ENCODE measurements at places on chromosomes 2 and 18.

DNA sequence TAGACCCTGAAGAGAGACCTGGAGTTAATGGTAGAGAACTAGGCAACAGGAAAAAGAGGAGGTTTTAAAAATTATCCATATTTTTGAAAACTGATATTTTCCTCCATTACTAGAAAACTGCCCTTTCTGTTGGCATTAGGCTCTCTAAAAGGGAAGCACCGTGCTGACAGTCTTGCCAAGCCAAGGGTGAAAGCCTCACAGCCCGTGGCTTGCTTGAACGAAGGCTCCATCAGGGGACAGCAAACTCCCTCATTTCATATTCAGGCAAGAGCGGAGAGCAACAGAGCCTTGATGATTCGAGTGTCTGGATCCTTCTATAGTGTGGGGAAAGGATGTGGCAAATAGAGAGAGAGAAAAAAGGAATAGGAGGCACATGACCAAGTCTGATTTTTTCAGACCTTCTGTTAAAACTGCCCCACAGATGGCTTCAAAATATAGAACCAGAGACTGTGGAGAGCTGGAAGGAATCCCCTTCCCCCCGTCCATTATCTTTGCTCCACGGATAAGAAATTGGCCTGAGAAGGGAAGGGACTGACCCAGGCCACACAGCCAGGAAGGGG, 67.0 kb downstream of the CACNB4 start:
- DNase-seq = no peak

DNA sequence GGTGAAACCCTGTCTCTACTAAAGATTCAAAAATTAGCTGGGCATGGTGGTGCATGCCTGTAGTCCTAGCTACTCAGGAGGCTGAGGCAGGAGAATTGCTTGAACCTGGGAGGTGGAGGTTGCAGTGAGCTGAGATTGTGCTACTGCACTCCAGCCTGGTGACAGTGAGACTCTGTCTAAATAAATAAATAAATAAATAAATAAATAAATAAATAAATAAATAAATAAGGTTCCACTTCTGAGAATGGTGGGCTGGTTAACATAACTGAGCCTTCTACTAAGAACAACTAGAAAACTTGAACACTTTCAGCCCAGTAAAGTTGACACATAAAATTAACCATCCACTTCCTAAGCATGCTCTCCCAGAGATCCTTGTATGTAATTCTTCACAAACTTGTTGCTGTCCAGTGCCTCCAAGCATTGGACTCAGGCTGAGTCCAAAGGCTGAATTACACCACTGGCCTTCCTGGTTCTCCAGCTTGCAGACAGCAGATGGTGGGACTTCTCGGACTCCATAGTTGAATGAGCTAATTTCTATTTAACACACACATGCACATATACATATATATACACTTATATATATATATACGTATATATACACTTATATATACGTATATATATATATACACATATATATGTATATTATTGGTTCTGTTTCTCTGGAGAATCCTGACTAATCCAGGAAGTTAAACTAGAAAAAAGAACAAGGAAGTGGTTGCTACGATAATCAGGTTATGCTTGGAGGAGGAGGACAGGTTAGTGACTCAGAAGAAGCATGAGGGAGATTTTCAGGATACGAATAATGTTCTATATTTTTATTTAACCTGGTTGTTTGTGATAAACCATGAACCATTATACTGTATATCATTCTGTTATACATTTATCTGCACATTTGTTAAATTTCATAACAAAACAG, 348.8 kb downstream of the METTL4 start:
- DNase-seq = no peak

- DNase-seq = no peak
Measured at GRCh38 chr2:189088591-189089205, 90.9 kb downstream of the COL5A2 start.

GRCh38 chr2:111048856-111049768, 71.6 kb upstream of the BCL2L11 start:
- no peak for DNase-seq

DNA sequence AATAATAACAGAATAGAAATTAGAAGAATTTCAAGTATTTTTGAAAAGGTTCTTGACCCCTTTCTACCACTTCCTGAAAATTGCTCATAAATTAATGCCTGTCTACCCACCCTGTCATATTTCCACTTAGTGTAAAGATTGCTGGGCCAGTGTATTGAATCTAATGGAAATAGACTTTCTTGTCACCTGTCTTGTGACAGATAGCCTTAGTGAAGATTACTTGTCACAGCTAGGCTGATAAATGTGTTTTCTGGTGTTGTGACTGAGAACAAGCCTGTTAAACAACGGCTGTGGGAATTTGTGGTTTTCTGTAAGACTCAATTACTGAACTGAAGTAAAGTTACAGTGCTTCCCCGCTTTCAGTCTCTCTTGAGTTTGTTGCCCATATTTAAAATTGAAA, 37.0 kb downstream of the PIK3C3 start:
- no peak for DNase-seq

GRCh38 chr2:70697603-70698383, 70.2 kb downstream of the ADD2 start:
- no peak for DNase-seq

- no peak for DNase-seq
Measured at GRCh38 chr2:45806563-45807358, 155.3 kb downstream of the PRKCE start.

GRCh38 chr2:168090366-168091135, 156.8 kb downstream of the STK39 start:
- DNase-seq = no peak

GRCh38 chr18:41973983-41974382, 18.9 kb downstream of the PIK3C3 start:
- DNase-seq = no peak

- peak; percentile 63 for DNase-seq
Measured at GRCh38 chr2:230643576-230644291, 68.9 kb upstream of the CAB39 start.

DNA sequence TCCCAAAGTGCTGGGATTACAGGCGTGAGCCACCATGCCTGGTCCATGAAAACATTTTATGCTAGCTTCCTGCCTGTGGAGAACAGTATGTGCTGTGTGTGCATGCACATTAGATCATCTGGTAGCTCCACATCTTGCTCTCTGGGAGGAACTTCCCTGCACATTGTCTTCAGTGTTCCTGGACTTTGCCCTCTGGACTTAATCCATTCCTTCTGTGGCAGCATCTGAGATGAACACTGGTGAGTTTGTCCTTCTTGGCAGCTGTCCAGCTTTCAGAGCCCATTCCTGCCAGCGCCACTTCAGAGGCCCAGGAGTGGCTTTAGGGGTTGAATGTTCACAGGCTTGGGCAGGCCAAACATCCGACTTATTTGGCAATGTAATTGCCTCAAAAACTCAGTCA, 65.2 kb downstream of the POU3F3 start:
- no peak for DNase-seq

DNA sequence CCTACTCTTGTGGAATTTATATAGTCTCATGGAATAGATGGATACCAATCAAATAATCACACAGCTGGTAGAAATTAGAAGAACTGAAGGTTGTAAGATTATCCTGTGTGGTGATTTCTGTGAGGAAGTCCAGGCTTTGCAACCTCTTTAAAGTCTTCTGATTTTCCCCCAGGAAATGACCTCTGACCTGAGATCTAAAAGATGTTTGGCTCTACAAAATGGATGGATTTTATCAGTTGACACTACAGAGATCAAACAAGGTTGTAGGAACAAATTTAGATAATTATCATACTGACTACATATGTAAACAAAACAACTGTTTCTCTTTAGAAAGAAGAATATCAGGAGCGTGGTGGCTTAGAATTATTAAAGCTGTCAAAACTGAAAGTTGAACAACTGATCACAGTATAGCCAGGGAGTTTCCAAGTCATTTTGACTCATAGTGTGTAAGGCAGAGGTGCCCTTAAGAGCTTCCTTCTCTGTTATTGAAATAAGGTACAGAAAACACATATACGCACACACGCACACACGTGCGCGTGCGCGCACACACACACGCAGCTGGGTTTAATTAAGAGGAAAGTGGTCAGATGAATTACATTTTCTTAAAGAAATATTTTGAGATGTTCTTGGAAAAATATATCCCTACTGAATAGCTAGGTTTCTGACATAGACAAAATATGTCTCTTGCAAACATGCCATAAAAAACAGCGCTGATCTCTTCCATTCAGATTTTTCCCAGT, 35.5 kb upstream of the PELI1 start:
- no peak for DNase-seq

GRCh38 chr2:137255990-137256389, 490.6 kb downstream of the THSD7B start:
- DNase-seq = no peak

DNA sequence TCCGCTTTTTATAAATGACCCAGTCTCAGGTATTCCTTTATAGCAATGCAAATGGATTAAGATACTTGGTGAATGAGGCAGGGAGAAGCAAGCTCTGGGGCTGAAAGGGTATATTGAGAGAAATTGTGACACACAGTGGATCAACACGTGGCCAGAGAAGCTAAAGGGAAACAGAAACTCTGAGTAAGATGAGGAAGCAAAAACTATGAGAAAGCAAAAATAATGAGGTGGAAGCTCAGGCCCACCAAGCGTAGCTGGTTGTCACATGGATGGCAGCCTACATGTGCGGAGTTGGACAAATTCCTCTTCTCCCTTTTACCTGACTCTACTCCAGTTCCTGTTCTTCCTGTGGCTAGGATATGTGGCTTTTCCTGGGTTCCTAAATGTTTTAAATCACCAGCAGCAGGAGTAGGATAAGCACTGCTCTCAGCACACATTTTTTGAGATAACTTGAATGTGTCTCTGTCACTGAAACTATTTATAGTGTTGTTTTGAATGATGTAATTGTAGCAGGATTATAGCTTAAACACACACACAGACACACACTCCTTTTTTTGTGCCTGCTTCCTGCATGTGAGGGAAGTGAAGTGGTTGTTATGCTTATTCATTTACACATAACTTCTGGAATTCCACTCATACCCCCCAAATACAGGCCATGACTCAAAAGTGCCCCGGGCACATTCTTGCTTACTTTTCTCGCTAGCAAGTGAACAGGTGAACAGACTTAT, 30.1 kb upstream of the EPC2 start:
- DNase-seq = no peak

DNA sequence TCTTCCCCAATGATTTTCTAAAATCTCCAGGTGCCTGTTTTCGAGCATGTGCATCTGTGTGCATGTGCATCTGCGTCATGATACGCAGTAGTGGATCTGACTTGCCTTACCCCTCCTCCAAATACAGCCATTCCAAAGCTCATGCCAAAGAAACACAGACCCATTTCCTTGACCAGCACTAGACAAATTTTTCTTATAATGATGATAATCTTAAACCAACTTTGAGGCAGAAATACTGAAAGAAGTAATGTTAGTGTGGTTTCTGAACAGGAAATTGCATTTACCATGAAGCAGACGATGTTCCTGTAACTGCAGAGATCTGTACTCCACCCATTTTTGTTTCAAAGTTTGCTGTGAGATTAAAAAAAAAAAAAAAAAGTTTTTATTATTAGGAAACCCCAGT, 25.6 kb downstream of the CYTIP start:
- DNase-seq = no peak

DNA sequence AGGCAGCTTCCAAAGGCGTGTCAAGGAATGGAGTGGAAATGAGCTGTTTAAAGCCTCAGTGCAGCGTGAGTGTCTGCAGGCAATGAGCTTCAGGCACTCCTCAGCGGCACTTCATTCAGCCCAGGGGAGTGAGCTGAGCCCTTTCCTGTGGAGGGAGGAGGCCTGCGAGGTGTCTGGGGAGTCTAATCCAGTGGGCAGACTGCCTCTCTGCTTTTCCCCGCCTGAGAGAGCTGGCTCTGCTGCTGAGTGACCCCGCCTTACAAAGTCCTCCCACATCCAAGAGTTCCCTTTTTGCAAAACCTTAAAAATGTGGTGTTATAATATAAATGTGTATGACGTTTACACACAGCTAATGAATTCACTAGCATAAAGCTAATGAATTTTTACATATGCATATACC, 7.0 kb upstream of the LDLRAD4 start:
- no peak for DNase-seq

GRCh38 chr18:5841518-5841917, 53.8 kb downstream of the TMEM200C start:
- no peak for DNase-seq

DNA sequence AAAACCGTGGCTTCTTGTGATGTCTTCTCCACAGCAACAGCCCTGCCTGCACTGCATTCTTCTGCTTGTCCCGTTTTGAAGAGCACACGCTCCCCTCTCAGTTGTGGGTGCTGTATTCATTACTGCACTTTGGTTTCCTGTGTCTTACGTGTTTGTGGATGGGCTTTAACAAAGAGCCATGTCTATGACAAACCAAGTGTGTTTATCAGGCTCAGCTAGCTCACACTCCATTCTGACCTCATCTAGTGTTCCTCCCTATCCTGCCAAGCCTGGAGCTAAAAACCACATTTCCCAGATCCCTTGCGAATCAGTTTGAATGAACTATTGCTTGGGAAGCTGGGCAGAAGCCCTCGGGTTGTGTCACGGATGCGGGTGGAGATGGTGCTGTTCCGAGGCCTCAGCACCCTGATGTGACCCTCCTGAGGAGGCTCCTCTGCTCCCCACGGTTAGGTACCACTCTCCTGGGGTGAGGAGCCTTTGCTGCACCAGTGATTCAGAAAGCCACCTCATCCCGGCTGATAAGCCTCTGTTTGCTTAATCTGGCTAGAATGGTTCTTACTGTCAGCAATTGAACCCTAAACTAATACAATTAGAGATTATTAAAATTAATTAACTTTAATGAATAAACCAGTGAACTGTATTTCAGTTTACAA, 116.5 kb downstream of the GALR1 start:
- DNase-seq = no peak

DNA sequence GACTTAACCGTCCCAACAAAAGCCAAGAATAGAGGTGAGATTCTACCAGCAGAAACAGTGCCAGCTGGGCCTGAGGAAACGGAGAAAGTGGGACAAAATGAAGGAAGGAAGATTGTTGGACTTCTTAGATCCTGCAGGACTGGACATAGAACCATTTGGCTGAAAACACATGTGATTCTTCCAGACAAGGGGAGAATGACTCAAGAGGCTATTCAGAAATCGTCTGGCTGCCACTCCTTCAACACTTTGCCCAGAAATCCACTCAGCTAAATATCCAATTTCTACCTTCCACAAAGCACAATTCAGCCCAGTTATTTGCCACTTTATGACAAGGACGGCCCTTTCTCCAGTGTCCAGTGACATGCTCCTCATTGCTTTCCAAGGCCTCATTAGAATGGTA, 61.6 kb downstream of the SNORC start:
- no peak for DNase-seq

DNA sequence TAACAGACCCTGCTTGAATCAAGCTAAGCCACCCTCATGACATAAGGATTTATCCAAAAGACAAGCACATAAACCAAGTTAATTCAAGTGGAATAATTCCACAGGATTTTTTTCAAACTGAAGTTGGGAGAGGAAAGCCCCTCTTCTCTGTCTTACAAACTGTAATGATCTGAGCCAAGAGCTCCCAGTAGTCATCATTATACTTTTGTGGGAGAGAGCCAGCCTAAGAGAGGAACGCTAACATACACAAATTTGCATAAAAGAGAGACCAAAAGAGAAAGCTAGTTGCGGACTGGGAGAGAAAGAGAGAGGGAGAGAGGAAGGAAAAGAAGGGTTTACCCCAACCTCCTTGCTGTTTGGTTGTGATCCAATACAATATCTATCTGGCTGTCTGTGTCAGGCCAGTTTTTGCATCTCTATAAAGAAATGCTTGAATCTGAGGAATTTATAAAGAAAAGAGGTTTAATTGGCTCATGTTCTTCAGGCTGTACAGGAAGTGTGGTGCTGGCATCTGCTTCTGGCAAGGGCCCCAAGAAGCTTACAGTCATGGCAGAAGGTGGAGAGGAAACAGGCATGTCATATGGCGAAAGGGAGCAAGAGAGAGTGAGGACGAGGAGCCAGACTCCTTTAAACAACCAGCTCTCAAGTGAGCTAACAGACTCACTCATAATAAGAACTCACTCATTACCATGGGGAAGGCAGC, 20.8 kb upstream of the PUM2 start:
- no peak for DNase-seq

Data from stimulated activated CD4-positive, alpha-beta T cell treated with anti-CD3 and anti-CD28 coated beads, Interleukin-12 subunit alpha, Interleukin-12 subunit beta, amount 100 ng/mL, for 4 hours (primary cell).